ENCODE measurements at places on chromosomes 7 and 10.

GRCh38 chr7:116901143-116901542, 38.8 kb downstream of the CAPZA2 start:
- DNase-seq = no peak

DNA sequence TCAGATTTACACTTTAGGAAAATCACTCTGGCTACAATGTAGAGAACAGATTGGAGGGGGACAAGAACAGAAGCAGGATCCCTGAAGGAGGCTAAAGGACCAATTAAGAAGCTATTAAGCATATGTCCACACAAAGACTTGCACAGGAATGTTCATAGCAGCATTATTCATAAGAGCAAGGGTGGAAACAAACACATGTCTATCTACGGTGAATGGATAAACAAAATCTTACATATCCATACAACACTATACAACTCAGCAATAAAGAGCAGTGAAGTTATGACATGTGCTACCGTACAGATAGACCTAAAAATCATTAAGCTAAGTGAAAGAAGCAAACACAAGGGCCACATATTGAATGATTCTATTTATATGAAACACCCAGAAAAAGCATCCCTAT, 10.4 kb downstream of the CHCHD3 start:
- no peak for DNase-seq

GRCh38 chr7:78279032-78279431, 480.5 kb downstream of the PHTF2 start:
- DNase-seq = no peak

- no peak for DNase-seq
Observed at GRCh38 chr10:42961796-42962109, 115.1 kb upstream of the RET start.

- DNase-seq = no peak
Observed at GRCh38 chr7:50614721-50615518, 49.7 kb upstream of the DDC start.

- DNase-seq = no peak
Observed at GRCh38 chr7:32030904-32031692, 39.1 kb downstream of the PDE1C start.

- DNase-seq = no peak
Observed at GRCh38 chr7:156019776-156020565, 207.7 kb upstream of the SHH start.

GRCh38 chr10:96591946-96592345, 5.1 kb upstream of the TM9SF3 start:
- peak; percentile 38 for DNase-seq

GRCh38 chr7:36346260-36346831, 43.3 kb upstream of the ANLN start:
- DNase-seq = no peak

DNA sequence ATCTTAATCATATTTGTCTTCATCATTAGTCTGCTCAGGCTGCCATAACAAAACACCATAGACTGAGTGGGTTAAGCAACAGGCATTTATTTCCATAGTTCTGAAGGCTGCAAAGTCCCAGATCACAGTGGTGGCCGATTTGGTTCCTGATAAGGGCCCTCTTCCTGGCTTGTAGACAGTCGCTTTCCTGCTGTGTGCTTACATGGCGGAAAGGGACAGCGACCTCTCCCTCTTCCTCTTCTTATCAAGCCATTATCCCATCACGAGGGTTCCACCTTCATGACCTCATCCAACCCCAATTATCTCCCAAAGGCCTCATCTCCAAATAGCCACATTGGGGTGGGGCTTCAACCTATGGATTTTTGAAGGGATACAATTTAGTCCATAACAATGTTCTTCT, 84.0 kb downstream of the LYZL1 start:
- no peak for DNase-seq

DNA sequence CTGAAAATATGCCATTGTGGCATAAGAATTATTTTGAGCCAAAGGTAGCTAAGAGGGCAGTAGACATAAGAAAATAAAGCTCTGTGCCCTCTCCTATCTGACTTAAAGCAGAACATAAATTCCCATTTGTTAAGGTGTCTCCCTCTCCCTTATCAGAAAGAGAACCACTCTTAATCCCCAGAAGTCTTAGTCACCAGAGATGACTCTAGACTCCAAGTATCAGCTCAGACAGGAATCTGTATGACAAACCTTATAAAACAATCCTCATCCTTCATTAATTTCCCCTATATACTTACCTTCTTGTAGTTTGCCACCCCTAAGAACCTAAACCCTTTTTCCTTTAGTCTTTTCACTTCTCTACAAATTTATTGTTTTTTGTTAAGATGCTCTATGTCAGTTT, 21.8 kb upstream of the PIP4K2A start:
- no peak for DNase-seq

- no peak for DNase-seq
Observed at GRCh38 chr10:47207281-47207615, 92.7 kb upstream of the GDF10 start.

- peak; percentile 71 for DNase-seq
Observed at GRCh38 chr10:80158598-80159127, 26.1 kb downstream of the PLAC9 start.

DNA sequence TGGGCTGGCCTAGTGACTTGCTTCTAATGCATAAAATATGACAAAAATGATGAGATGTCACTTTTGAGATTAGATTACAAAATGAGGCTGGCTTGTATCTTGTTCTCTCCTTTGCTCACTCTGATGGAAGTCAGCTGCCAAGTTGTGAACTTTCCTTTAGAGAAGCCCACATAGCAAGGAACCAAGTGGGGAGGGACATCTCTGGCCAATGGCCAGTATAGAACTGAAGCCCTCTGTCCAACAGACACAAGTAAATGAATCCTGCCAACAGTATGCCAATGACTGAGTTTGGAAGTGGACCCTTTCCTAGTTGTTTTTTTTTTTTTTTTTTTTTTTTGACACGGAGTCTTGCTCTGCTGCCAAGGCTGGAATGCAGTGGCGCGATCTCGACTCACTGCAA, 3.3 kb downstream of the ZC3HC1 start:
- DNase-seq = no peak

DNA sequence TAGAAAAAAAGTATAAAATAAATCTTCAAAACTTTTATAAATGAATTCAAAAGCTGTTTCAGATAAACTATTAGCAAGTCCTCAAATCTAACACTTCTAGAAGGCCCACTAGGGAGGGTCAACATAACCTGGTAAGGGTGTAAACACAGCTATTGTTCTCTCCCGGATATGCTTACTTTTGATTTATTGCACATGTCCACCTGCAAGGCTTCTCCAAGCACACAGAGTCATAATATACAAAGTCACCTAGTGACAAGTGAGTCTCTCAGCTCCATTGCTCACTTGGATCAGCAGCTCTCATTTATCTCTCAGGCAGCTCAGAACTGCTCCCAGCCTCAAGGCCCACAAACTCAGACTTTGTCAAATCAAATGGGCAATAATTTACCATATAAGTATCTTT, 44.0 kb upstream of the COL1A2 start:
- DNase-seq = no peak

- no peak for DNase-seq
Observed at GRCh38 chr10:68606918-68607317, 46.8 kb downstream of the TET1 start.

DNA sequence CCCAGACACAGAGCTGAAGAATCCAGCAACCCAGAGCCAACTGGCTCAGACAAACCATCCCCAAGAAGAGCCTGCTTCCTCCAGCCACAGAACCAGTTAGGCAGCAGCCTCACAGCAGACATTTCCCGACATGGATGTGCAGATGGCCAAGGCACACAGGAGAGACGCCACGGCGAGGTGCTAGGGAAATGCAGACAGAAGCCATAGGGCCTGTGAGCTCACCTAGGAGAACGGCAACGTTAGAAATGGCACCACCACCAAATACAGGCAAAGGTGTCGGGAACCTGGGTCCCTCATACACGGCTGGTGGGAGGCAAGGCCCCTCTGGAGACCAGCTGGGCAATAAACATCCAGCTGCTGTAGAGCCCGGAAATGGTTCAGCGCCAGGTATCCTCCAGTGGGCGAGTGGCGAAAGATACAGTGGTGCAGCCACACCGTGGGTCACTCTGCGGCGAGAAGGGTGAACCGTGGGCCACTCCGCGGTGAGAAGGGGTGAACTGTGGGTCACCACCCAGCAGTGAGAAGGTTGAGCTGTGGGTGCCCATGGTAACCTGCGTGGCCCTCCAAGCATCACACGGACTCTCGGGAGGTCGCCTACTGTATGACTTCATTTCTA, 31.2 kb downstream of the JAKMIP3 start:
- no peak for DNase-seq

DNA sequence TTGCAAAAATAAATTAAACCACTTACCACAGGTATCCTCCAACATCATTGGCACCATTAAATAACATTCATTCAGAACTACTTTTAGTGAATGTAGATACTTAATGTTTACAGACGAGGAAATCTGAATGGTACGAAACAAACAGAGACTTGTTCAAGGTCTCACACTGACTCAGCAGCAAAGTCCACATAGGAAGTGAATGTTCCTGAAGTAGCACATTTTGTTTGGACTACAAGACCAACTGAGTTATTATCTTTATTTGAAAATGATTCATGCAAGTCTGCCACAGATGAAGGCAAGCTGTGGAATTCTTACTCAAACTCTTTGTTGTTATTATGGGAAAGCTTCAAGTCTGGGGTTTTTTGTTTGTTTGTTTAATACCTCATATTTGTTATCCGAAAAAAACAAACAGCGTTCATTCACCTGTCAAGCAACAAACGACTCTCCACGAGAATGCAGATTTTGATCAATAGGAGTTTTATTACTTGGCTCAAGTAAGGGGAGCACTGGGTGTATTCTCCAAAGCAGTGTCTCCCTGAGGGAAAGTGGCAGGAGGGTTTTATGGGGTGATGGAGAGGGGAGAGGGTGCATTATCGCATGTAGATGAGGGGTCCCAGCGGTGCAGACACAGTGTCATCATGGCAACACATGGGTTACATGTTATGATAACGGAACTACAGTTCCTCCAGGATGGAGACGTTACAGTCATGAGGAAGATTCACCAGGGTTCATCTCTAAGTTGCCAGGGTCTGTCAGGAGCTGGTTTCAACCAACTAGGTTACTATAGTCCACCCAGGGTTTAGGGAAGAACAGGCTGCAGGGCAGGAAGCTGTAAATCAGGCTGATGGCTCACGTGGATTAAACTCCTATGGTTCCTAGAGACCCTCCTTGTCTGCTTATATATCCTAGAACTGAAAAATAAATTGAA, 147.7 kb upstream of the AKR1E2 start:
- DNase-seq = no peak

GRCh38 chr10:74917481-74918077, 91.2 kb downstream of the KAT6B start:
- no peak for DNase-seq

- DNase-seq = no peak
Observed at GRCh38 chr7:111292026-111292470, 201.1 kb downstream of the LRRN3 start.

GRCh38 chr7:78151229-78151628, 352.7 kb downstream of the PHTF2 start:
- no peak for DNase-seq

GRCh38 chr7:69796416-69796815, 198.1 kb downstream of the AUTS2 start:
- no peak for DNase-seq

DNA sequence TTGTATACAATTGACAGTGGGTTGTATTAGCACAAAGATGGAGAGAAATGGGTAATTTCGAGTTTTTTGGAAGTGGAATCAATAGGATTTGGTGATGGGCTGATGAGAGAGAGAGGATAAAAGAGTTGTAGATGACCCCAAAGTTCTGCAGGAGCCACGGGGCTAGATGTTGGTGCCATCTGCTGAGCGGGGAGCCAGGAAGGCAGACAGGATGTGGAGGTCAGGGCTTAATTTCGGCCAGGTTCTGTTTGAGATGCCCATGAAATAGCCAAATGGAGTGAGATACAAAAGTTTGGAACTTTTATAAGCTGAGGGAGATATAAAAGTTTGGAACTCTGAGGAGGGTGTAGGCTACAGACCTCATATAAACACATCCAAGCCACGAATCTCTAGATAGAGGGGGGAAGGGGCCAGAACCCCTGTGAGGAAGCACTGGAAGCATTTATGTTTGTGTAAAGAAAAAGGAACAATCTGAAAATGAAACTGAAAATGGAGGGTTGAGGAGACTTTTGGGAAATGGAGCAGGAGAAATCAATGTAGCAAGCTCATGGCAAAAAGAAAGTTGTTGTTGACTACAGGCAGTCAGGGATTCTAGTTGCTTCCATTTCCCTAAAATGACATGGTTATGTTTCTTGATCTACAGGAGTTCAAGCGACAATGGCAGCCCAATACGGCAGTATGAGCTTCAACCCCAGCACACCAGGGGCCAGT, 2.2 kb downstream of the GIMAP4 start:
- DNase-seq = no peak

GRCh38 chr10:129398711-129399141, 68.3 kb upstream of the MGMT start:
- DNase-seq = no peak

DNA sequence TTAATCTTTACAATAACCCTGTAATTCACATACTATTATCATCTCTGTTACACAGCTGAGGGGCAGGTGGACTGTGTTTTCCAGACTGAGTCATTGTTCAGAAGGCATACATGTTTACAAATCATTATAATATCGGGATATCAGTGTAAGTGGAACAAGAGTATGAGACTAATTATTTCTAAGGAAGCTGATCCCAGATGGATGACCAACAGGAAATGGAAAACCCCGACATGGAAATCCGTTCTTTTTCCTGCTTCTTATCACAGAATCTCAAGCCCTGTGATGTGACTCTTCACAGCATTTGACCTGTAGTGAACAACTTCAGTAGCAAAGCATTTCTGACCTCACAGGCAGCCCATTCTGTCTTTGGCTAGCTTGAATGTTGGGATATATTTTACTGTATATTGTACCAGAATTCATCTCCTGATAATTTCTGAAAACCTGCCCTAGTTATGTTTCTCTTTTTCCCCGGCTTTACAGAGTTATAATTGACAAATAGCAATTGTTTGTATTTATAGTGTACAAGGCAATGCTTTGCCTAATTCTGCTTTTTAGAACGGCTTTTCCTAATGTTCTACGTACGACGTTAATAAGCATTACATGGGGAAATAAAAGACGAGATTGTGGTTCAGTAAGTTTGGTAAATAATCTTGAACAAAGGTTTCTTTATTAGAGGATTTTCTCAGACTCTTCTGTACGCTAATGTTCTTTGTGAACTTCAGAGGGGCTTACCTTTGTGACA, 78.6 kb upstream of the SYPL1 start:
- DNase-seq = no peak

DNA sequence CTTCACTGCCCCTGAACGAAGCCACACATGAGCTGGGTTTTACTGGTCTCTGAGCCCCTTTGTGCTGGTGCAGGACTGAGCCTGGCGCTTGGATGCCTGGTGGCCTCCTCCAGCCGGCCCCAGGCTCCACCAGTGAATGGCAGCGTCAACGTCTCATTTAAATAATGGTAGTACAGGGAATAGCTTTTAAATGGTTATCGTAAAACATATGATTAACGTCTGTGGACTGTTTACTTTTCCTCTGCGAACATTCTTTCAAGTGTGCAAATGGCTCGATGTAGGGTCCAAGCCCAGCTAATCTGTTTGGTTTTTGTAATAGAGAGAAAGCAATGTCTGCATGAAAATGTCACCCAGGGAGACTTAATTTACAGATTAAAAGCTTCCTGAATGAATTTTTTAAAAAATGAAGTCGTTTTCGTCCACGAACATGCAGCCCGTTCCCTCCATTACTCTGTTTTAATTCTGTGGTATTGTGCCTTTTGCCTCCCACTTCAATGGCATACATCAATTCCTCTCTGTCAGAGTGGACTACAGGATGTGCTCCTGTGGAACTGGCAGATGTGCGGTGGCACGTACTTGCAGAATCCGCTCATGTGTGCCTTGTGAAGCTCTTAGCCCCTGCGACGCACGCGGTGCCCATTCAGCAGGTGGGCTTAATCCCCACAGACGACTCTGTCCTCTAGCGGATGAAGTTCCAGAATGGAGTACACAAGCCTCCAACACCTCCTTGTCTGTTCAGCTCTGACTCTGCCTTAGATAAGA, 192.7 kb downstream of the TCF7L2 start:
- DNase-seq = no peak

Measured in GF-D8 (cell line).